ENCODE measurements at places on chromosomes 1 and 21.
A peak's percentile ranks its signal among the peaks of the same experiment; 100 is the strongest.

GRCh38 chr21:17780539-17780938, 38.6 kb downstream of the C21orf91 start:
- DNase-seq: no peak

- no peak for DNase-seq
Observed at GRCh38 chr1:198245379-198245778, 88.6 kb downstream of the NEK7 start.

- no peak for DNase-seq
Observed at GRCh38 chr1:8746554-8746953, 70.9 kb downstream of the RERE start.

GRCh38 chr1:27574871-27575831, 28.8 kb downstream of the AHDC1 start:
- DNase-seq: peak; percentile 89

DNA sequence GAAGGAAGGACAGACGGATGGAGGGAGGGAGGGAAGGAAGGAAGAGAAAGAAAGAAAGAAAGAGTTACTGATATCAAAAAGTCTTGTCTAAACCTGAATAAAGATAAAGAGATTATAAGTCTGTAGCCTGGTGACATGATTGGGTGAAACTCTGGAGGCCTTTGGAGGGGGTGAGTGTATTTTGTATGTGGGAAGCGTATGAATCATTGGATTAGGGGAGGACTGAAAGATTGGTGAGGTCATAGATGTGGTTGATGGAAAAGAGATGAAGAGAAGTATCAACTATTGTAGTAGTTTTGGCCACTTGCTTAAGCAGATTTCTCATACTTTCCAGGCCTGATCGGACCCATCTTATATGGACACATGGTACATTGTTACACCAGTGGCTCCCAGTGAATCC, 11.5 kb upstream of the KCNJ6 start:
- DNase-seq: no peak

GRCh38 chr1:177341773-177342172, 171.0 kb downstream of the BRINP2 start:
- DNase-seq: no peak

Measured in coronary artery (tissue), 2 donors.